ENCODE measurements at places on chromosomes 1 and 21.
A peak's percentile ranks its signal among the peaks of the same experiment; 100 is the strongest.

GRCh38 chr1:99529002-99529401 is 116.9 kb upstream of the PALMD start:
- DNase-seq: no peak

- no peak for DNase-seq
Measured at GRCh38 chr1:66993076-66993475, 60.9 kb downstream of the SLC35D1 start.

DNA sequence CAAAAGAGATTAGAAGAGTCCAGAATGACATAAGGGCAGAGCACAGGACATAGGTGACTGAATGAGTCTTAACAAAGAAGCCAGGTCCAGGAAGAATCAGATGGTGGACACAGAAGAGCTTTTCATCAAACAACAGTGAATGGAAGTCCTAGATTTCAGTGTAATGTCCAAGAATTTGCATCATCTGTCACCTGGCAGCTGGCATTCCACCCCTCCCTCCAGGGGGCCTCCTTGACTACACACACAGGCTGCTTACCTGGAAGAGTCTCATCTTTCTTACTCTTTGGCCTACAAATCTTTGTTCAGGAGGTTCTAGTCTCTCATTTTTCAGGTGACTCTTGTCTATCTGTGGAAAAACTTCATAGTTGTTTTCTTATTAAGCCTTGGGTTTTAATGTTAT is 36.2 kb downstream of the GORAB start:
- DNase-seq: no peak

DNA sequence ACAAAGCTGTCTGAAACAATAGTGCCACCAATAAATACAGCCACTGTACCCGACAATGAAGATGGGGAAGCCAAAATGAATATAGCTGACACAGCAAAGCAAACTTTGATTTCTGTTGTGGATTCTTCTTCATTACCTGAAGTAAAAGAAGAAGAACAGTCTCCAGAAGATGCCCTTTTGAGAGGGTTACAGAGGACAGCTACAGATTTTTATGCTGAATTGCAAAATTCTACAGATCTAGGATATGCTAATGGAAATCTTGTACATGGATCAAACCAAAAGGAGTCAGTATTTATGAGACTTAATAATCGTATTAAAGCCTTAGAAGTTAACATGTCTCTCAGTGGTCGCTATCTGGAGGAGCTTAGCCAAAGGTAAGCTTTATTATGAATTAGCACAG is 56.6 kb downstream of the SUCO start:
- DNase-seq: no peak

- DNase-seq: no peak
Measured at GRCh38 chr1:77370583-77371306, 88.9 kb downstream of the AK5 start.

DNA sequence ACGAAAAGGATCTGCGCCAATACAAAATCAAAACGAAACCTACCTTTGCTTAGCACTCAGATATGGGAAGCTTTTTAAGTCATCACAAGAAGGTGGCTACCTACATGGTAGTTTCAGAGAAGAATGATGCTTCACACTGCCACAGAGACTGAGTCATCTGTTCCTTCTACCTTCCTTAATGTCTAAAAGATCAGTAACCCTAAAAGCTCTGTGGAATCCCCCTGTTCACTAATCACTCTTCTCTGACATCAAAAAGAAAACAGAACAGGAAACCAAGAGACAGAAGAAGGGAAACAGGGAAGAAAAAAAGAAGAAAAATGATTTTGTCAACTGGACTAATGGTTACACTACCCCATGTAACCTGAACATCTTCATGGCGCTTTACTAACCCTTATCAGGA is 177.2 kb downstream of the SMYD3 start:
- no peak for DNase-seq

GRCh38 chr1:87826681-87827251 is 498.1 kb downstream of the LMO4 start:
- peak; percentile 69 for DNase-seq

- no peak for DNase-seq
Measured at GRCh38 chr1:67941746-67942145, 108.5 kb upstream of the GNG12 start.

GRCh38 chr1:115797486-115797885 is 29.0 kb upstream of the CASQ2 start:
- no peak for DNase-seq

GRCh38 chr1:232213928-232214327 is 416.0 kb downstream of the SIPA1L2 start:
- DNase-seq: no peak

GRCh38 chr21:45613881-45614280 is 29.6 kb upstream of the PCBP3 start:
- DNase-seq: no peak

DNA sequence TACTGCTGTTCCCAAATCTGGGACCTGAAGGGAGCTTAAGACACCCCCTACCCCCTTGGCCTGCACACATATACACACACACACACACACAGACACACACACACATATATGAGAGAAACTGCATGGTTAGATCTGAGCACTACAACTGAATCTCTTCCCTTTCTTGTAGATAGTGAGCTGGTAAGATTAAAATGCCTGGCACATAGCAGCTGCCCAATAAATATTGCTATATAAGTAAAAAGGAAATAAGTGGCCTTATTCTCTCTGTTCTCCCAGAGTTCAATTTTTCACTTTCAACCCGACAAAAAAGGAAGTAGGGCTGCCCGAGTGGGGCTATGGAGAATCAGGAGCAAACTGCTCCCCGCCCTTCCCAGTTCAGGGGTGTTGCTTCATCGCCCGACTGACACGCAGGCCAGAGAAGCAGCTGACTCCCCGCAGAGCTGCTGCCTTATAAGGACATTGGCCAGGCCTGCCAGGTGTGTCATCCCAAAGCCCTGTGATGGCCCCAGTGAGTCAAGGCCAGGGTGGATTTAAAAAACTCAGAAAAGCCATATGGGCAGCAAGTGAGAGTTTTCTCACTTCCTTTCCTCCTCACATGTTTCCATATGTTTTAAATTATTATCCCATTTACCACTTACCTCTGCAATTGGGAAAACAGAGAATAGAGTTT is 106.5 kb upstream of the SLC44A3 start:
- peak; percentile 98 for DNase-seq

DNA sequence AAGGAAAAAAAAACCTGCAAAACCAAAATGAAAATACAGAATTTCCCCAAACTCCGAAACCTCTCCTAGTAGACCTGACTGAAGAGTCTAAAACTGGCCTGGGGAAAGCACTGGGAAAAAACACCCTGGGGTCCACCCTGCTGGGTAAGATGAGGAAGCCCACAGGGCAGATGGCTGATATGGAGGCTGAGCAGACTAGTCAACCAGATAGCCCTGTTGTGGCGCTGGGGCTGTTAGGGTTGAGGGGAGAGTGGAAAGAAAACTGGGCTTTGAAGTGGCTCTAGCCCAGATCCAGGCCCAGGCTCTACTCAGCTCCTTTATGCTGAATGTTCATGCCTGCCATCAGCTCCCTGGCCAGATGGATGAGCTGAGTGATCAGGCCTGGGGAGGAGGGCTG is 6.8 kb upstream of the SLAMF1 start:
- no peak for DNase-seq

DNA sequence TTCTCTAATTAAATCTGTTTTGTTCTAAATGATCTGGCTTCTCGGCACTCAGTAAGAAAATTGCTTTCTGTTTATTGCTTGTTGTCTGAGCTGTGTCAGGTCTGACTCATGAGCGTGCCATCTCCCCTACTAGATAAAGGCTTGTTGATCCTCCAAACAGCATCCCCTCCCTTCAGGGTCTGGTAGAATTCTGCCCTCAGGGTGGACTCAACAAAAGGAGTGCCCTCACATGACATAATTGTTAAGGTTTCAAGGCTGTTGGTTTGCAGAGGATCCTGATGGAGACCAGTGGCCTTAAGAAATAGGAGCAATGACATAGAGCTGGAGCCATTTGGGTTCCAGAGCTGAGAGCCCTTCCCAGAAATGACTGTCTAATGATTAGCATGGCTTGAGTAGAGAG is 36.0 kb upstream of the ATP2B4 start:
- DNase-seq: no peak

GRCh38 chr1:178500936-178501554 is 4.3 kb upstream of the CLEC20A start:
- no peak for DNase-seq

GRCh38 chr1:245110406-245110805 is 44.4 kb upstream of the KIF26B start:
- no peak for DNase-seq

- peak; percentile 89 for DNase-seq
Measured at GRCh38 chr1:212179394-212180076, 105.7 kb upstream of the PPP2R5A start.

DNA sequence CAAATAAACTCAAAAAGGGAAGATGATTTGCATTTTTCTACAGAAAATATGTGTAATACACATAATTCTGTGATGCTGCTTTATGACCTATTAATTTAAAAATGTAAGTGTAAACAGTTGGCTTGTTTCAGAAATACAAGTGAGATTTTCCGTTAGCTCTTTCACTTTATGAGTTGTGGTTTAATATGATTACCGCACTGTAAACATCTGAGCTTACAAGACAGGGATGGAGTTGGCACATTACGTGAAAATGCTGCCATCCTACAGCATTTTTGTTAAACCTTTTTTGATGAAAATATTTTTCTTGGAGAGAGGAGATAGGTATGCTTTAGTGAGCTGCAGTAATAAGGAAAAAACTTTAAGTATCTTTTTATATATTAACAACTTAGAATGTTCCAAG is 426.8 kb upstream of the ADAMTS5 start:
- DNase-seq: no peak

GRCh38 chr1:15148941-15149340 is 4.6 kb upstream of the TMEM51 start:
- DNase-seq: peak; percentile 52

DNA sequence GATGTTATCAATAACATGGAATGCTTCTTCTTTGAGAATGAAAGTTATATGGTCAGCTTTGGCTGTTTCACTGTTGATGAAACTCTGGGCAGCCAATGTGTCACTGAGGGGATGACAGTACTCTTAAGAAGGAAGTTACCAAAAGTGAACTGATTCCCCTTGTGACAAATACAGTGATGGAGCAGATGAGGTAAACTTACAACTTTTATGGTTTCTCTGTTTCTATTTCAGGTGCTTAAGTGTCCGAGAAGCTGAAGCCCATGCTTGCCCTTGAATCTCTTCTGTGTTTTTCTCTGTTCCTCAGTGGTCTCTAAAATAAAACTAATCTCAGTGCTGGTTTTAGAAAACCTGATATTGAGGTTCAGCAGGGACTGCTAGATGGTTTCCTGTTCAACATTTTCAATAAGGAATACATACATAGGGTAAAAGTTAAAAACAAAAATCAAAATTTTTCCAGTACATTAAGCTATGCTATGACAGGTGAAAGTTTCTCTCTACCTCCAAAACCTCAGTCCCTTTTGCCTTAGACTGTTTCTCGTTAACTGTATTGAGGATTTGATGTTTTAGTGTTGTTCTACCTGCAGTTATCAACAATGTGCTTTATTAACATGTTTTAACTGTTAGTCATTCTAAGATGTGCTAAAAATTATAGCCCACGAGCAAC is 454.4 kb upstream of the ADGRL4 start:
- no peak for DNase-seq

DNA sequence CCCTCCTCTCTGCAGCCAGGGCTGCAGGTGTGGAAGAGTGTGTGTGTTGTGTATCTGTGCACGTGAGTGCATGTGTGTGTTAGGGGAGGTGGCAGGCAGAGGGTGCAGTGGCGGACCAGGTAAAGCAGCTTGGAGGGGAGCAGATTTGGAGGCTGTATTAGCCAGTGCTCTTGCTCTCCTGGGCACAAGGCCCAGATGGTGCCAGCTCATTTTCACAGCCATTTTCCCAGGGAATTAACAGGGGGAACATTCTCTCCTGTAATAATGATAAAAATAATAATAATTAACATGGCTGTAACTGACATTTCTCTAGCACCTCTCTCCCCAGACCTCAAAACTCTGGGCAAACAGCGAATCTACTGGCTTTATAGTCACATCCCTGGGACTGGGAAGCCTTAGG is 43.6 kb downstream of the LRRN2 start:
- DNase-seq: no peak

- DNase-seq: no peak
Measured at GRCh38 chr1:3711780-3712451, 40.3 kb upstream of the CCDC27 start.

GRCh38 chr1:178541379-178541778 is 28.5 kb downstream of the TEX35 start:
- no peak for DNase-seq

DNA sequence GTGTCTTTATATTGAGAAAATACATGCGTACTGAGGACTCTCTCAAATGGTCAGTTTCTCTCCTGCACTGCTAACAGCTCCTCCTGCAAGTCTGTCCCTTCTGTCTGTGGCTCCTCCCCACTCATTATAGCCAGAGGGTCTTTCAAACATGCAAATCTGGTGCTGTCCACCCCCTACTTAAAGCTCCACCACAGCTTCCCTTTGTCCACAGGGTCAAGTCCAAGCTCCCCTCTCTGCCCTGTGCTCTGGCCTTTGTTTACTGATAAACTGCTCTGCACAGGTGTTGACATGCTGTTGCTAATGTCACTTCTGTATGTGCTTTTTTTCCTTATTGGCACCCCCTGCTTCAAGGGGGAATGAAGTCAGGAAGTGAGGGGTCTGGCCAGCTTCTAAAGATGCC is 47.7 kb upstream of the GPR37L1 start:
- DNase-seq: no peak

GRCh38 chr1:167687919-167688519 is 33.8 kb upstream of the MPZL1 start:
- peak; percentile 77 for DNase-seq

DNA sequence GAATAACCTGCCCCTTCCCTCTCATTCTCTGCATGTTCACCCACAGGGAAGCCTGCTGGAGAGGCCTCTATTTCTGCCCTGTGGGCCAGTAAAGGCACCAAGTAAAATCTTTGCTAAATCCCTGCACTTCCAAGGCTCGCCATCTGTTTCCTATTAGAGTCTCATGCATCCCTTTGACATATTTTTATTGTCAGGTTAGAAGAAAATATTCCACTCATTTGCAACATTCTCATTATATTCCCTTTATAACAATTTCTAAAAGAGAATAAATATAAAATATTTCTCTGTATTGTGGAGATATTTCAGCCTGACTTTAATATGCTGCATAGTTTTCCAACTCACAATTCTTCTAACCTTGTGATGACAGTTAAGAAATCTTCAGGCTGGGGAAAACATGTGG is 340.4 kb upstream of the VAMP3 start:
- no peak for DNase-seq

DNA sequence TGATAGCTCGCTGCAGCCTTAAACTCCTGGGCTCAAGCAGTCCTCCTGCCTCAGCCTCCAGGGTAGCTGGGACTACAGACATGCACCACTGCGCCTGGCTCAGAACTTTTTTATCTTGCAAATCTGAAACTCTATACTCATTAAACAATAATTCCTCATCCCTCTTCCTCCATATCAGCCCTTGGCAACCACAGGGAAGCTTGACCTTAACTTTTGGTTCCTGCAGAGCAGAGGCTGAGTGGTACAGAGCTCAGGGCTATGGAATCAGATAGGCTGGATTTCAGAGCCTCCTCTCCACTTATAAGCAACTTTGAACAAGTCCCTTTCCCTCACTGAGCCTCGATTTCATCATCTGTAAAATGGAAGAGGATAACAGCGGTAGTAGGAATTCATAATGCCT is 47.4 kb downstream of the ECE1 start:
- no peak for DNase-seq

GRCh38 chr21:45938811-45939520 is 42.6 kb upstream of the COL6A1 start:
- no peak for DNase-seq
